8988T (cell line): ENCODE measurements at places on chromosomes 12 and 14.

DNA sequence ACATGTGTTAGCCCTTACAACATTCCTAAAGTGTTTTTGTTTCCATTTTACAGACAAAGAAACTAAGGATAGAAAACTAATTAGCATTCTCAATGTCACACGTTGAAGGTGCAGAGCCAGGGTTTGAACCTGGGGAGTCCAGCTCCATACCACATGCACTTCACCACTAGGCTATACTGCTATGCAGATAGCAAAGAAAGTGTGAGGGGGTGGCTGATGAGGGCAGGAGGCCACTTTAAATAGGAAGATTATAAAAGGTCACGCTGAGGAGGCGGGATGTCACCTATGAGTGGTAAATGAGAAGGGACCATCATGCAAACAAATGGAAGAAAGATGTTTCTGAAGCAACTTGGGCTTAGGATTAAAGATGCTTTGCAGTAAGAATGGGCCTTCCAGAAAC lies 213.9 kb downstream of the EGLN3 start:
- DNase-seq, result no peak

- no peak for DNase-seq
Measured at GRCh38 chr14:49594347-49595091, 4.2 kb upstream of the LRR1 start.

DNA sequence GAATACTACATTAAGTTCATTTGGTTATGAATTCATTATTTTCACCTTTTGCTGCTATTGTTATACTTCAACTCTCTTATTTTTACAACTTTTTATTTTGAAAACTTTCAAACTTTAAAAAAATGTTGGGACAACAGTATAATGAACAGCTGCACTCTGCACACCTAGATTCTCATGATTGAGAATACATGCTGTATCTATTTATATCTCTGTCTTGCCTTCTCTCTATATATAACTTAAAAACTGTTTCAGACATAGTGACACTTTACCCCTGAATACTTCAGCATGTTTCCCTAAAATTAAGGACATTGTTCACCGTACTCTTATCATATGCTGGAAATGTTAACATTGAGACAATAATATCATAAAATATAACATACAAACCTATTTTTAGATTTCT lies 237.1 kb downstream of the GPHN start:
- no peak for DNase-seq

- DNase-seq, result no peak
Measured at GRCh38 chr14:81751198-81751597, 217.5 kb upstream of the SEL1L start.

DNA sequence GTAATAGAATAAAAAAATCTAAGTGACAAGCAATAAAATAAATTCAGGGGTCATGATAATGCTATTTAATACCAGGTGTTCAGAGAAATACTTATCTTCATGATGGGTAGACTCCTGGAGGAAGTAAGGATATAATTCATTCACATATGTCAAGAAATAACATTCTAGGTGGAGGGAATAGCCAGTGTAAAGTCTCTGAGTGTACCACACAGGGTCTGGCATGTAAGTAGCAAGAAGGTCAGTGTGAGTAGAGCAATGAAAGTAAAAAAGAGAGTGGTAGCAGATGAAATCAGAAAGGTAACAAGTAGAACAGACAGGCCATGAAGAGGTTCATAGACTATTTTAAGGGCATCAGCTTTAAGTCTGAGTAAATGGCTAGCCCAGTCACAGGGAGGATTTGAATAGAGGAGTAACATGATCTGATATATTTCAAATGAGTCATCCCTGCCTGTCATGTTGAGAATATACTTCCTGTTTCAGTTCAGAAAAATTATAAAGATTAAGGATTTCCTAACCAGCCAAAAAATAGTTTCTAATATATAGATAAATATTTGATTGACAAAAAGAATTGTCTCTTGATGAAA lies 519.9 kb downstream of the C12orf50 start:
- peak; percentile 8 for DNase-seq

- no peak for DNase-seq
Measured at GRCh38 chr12:127998988-127999387, 268.0 kb upstream of the TMEM132C start.

- DNase-seq, result no peak
Measured at GRCh38 chr12:67354966-67355365, 85.8 kb downstream of the CAND1 start.

DNA sequence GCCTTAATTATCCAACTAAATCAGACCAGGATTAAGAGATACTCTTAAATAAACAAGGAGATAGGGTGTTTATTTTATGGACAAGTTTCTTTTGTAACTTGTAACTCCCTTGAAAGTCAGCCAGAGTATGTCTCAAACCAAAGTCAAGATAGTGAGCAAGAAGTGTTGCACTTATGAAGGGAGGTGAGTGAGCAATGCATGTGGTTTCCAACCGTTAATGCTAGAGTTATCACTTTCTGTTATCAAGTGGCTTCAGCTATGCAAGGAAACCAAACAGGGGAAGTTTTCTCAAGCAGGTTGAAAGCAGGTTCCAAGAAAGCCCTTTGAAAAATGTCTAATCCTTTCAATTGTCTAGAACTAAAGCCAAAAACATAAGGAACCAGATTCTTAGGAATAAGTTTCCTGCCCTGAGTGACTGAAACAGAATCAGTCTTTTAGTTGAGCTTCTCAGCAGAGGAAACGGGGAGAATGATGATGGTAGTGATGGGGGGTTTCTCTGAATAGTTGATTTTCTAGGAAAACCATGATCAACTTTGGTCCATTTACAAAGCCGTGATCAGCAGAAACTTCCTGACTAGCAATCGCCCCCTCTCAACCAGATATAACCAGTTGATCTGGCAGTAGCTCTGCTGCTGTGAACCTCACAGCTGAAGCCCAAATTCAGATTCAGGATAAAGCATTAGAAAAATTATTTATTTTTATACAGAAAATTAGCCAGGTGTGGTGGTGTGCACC lies 128.4 kb downstream of the DAD1 start:
- DNase-seq, result no peak

GRCh38 chr14:48325486-48325885 lies 650.1 kb upstream of the MDGA2 start:
- DNase-seq, result no peak

DNA sequence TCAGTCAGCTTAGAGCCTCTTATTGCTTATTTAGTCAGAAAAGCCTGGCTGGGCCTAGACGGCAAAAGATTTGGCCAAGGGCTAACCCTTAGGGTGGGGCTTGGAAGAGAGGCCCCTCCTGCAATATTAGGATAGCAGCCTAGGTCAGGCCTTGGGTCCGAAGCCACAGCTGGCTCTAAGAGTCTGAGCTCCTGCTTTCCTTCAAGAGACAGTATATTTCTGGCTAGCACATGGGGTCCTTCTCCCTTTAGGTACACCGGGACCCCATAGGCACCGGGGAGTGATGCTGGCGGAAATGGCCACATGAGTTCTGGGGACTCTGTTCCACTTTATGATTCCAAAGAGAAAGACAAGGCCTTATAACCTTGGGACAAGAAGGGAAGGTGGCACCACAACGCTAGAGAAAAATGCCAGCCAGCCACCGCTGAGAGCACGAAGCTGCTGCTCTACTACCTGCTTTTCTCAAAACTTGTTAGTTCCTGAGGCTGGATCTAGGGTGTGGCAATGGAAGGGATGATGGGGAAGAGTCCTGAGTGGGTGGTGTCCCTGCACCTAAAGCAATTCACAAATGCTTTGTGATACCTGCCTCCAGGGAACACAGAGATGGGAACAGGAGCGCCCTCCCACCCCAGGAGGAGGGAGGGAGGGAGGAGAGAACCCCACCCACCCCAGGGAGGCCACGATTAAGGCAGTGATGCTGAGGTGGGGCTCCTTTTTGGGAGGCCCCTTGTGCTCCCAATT lies 3.1 kb upstream of the AVIL start:
- DNase-seq, result no peak

DNA sequence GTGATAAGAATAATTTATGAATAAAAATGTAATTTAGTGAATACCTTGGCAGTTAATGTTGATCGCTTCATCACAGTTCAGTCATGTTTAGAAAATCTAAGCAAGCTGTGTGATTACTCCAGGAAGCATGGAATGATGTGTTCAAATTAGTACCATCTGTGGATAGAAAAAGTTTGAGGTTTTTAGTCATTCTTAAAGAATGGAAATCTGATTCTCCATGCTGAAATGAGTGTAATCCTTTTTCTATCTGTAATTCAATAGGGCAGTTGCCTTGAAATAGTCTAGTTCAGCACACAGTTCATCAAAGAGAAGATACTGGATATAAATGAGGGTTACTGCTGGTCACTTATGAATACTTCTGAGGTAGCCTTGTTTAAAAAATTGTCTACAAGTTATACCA lies 127.2 kb upstream of the MYF6 start:
- DNase-seq, result no peak

GRCh38 chr14:102688290-102688689 lies 89.0 kb upstream of the TRAF3 start:
- DNase-seq, result no peak

GRCh38 chr12:132541996-132542395 lies 52.0 kb downstream of the FBRSL1 start:
- DNase-seq, result no peak

DNA sequence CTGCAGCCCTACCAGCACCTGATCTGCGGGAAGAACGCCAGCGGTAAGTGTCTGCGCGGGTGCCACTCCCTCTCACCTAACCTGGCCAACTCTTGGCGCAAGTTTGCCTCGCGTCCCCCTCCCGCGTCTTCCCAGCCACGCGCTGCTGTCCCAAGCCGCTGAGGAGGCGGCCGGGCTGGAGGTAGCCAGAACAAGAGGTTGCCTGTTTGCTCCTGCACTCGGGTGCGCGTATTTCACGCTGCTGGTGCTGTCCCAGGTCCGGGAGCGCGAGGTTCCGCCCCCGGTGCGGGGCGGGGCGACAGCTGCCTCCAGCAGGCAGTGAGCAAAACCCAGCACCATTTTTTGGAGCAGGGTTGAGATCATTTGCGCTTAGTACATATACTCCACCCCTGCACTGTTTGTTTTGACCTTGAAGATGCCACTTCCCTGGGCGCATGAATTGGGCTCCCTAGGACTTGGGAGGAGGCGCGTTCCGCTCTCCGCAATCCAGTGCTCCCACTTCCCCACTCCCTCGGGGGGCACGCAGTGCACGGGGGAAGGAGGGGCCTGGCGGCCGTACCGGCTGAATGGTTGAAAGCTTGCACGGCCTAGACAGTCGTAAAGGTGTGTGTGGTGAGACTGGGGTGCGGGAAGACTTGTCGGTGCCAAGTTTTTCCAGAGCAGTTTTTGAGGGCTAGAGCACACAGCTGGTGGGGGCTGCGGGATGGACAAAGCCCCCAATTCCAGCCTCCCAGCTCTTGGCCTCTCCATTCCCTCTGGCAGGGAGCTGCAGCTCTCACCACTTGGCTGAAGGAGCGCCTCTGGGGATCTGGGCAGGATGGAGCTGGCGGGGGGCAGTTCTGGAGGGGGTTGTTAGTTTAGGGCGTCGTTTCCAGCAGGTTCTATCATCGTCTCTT lies 226.9 kb upstream of the CRY1 start:
- peak; percentile 66 for DNase-seq

DNA sequence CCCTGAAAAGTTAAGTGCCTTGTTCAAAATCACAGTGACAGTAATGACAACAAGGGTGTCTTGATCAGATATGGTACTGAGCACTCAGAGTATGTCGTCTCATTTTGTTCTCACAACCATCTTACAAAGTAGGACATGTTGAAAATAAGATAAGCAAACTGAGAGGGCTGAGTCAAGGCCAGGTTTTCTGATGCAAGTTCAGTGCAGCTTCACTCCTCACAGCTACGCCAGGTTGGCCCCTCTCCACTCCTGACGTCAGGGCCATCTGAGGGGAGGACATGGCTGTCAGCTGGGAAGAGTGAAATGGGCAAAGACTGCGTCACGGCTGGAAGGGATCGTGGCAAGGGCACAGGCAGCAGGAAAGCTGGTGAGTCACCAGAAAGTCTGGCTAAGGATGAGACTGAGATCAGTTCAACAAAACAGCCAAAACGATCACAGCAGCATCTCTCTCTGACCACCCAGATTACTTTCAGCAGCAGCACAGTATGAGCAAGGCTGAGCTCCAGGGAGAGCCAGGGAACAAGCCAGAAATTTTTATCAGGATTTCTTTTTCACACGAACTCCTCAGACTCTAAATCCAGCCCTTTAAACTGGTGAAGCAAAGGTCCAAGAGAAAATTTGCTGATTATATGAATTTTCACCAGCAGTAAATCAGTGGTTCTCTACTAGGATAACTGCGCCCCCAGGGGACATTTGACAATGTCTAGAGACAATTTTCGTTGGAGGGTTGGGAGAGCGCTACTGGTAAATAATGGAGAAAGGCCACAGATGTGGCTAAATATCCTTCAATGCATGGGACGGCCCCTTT lies 297.9 kb upstream of the AMIGO2 start:
- no peak for DNase-seq

DNA sequence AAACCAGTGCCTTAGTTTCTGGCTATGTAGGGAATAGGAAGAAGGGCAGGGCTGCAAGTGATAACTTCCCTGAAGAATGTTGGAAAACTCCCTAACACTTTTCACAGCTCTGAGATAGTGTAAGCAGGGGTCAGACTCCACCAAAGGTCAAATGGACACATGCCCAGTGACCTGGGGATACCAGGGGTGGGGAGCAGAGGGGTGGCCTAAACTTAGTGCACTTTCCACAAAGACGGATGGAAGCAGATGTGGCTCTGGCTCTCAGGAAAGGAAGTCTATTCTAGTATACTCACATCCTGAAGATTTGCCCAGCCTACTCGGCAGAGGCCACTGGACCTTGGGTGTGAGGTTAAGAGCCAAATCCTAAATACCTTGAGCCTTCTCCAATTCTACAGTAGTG lies 285.8 kb downstream of the NUAK1 start:
- no peak for DNase-seq

DNA sequence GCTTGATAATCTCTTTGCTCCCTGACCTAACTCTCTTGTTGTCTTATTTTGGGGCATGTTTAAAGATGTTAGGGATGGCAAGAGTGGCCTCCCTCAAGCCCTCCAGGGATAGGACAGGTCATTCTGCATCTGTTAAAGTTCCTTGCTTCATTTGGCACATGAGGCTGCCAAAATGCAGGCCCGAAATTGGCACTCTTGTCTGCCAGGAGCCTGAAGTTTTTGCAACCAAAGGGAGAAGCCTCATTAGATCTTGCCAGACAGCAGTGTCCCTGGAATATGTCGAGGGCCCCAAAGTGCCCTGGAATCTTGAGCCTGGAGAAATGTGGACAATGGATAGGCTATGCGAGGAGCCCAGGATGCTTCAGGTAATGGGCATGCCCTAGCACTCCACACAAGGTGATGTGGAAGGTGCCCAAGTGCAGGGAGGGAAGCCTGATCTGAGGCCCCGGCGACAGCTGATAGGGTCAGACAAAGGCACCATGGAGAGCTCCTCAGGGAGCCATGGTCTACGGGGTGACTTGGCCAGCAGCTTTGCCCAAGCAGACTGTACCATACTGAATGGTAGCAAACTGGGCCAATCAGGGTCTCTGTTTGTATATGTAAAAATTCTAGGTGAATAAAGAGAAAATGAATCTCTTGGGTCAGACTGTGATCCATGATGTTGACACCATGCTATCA lies 173.0 kb upstream of the WSCD2 start:
- DNase-seq, result no peak

GRCh38 chr12:123045678-123046077 lies 65.2 kb downstream of the ARL6IP4 start:
- no peak for DNase-seq

DNA sequence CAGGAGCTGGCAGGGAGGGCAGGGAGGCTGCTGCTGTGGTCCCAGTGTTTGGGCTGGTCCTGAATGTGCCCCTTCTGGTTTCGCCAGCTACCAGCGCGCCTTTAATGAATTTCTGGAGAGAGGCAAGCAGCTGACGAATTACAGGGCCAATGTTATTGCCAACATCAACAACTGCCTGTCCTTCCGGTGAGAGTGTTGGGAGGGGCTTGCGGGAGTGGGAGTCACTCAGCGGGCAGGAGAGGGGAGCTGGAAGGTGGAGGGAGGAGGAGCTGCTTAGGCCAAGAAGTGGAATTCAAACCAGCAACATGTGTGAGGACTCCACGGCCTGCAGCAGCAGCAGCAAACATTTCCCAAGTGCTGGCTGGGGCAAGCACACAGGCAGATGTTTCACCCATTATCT lies 7.7 kb downstream of the TNFAIP2 start:
- no peak for DNase-seq
